Astrocyte (in vitro differentiated cells and primary cell): ENCODE measurements at places on chromosomes 1 and 21. TPM values are rescaled to one million over a fixed set of nuclear protein-coding genes. Genes with fewer than 3 reads are reported as not detected.
A peak's percentile ranks its signal among the peaks of the same experiment; 100 is the strongest.

DNA sequence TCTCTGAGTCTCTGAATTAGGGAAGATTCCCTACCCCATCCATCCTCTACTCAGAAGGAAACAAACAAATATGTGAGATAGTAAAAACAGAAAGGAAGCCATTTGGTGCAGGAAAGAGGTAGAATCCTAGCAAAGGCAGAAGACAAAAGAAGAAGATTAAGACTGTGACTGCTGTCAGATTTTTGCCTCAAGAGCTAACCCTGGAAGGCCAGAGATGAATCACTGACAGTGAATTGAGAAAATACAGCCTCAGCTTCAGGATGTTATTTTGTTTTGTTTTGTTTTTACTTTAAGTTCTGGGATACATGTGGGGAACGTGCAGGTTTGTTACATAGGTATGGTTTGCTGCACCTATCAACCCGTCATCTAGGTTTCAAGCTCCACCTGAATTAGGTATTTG is 31.7 kb downstream of the DSTYK start:
- DNase-seq = no peak
- no peaks in the 10 kb centered on the region for H3K36me3 ChIP-seq
- no peak overlapping the region for H3K4me3 ChIP-seq
- peaks cover 10% of the 10 kb centered on the region for H3K4me1 ChIP-seq

DNA sequence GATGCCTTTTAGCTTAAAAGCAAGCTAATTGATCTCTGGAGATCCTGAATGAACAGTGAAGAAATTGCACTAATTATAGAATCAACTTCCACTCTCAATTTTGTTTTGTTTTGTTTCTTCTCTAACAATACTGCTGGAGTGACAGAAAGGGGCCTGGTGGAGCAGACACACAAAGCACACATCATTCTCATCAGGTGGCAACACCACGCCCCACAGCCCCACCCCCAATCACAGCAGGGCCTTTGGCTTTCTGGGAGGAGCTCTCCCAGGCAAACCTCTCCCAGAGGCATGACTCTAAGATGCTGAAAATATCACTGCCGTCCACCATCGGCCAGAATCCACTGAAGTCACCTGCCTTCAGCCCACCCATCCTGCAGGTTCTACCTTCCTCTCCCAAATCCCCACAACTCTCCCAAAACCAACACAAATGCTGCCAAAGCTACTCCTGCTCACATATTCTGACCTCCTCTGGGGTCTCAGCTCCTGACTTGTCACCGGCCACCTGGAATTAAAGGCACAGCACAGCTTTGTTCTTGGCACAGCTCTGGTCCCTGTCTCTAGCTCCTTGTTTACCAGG is 120.7 kb downstream of the GRIK3 start:
- H3K4me1 ChIP-seq = no peaks in the 10 kb centered on the region
- no peaks in the 10 kb centered on the region for H3K36me3 ChIP-seq
- H3K4me3 ChIP-seq = no peak overlapping the region
- no peak overlapping the region for H3K27ac ChIP-seq
- no peaks in the 10 kb centered on the region for H3K27me3 ChIP-seq

DNA sequence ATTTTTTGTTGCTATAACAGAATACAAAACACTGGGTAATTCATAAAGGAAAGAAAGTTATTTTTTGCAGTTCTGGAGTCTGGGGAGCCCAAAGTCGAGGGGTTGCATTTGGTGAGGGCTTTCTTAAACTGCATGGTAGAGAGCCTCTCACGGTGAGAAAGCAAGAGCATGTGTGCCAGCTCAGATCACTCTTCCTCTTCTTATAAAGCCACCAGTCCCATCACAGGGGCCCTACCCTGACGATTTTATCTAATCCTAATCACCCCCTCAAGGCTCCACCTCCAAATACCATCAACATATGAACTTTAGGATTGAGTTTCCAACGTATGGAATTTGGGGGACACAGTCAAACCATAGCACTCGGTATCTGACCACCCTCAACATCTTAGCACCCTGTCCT is 1.0 kb upstream of the STRIP1 start:
- H3K4me3 ChIP-seq = no peak overlapping the region
- no peak overlapping the region for H3K27ac ChIP-seq
- peaks cover 20% of the 10 kb centered on the region for H3K4me1 ChIP-seq
- DNase-seq = no peak
- no peaks in the 10 kb centered on the region for H3K27me3 ChIP-seq

GRCh38 chr1:116477429-116477828 is 93.4 kb downstream of the CD58 start:
- H3K27ac ChIP-seq = no peak overlapping the region
- H3K36me3 ChIP-seq = no peaks in the 10 kb centered on the region
- H3K4me1 ChIP-seq = peaks cover 4% of the 10 kb centered on the region
- peaks cover 9% of the 10 kb centered on the region for H3K27me3 ChIP-seq
- H3K4me3 ChIP-seq = no peak overlapping the region

DNA sequence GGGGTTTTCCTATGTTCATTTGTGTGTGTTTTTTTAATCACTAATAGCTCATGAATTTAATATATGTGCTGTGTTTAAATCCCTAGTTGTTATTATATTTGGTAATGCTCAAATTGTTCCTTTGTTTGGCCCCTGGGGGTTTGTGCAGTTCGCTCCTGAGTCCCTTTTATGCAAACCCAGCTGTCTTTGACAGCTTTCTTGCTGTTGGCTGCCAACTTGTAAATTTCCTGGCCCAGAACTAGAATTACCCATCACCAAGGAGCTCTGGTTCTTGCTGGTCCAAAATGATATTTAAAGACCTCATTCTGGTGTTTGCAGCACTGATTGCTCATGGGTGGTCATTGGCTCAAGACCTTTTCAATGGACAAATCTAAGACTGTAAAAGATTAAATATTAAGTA is 39.6 kb upstream of the PGBD5 start:
- no peak overlapping the region for H3K4me3 ChIP-seq

DNA sequence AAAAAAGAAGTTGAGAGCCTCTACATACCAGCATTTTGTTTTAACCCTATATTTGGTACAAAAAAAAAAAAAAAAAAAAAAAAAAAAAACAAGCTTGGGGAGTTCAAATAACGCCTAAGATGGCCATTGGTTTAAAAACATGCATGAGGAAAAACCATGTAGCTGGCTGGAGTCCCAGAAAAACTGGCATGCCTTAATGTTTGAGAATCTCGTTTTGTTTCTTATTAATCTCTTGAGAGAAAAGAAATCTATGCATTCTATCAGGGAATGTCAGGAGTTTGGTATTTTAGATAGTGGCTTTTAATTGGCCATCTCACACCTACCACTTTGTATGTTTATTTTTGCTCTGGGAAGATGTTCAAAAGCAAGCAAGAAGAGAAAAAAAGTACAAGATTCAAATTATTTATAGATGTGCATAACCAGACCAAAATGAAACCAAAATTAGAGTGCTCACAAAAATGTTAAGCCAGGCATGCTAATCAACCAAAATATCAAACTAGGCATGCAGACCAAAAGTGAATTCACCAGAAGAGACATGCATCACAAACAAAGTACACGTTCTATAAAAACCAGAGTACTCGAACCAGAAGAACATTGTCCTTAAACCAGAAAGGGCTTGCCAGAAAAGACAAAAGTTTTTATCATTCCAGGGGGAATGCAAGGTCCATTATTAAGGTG is 156.6 kb downstream of the AK5 start:
- no peaks in the 10 kb centered on the region for H3K27me3 ChIP-seq
- no peak overlapping the region for H3K27ac ChIP-seq
- no peaks in the 10 kb centered on the region for H3K4me1 ChIP-seq
- no peak overlapping the region for H3K4me3 ChIP-seq
- H3K36me3 ChIP-seq = no peaks in the 10 kb centered on the region

DNA sequence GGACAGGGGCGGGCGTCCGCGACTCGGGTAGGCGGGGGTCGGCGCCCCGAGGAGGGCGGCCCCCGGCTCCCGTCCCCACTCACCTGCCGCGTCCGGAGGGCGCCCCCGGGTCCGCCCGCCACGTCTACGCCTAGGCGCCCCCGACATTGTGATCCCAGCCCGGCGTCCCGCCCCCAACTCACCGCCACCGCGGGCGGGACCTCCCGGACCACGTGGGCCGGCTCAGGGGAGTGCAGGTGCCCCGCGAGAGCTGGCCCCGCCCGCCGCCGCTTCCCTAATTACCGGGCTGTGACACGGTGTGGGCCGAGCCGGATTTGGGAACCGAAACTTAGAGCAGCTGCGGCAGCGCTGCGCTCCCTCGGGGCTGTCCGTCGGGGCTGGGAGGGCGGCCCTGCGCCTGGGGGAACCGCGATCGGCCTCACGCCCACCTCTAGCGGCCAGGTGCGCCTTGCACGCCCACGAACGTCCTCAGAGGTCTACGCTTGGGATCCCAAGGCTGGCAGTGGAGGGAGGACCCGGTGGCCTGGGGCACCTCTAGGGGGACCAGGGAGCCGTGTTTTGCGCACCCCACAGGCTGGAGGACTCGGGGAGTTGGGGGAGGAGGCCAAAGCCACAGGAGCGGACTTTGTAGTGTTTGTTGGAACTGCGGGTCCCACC is 521 bp upstream of the NADK start:
- H3K36me3 ChIP-seq = no peaks in the 10 kb centered on the region
- peak overlapping the region; percentile 65 for H3K4me3 ChIP-seq
- no peaks in the 10 kb centered on the region for H3K27me3 ChIP-seq

- no peaks in the 10 kb centered on the region for H3K36me3 ChIP-seq
- H3K4me1 ChIP-seq = no peaks in the 10 kb centered on the region
- H3K27ac ChIP-seq = no peak overlapping the region
- no peaks in the 10 kb centered on the region for H3K27me3 ChIP-seq
- H3K4me3 ChIP-seq = no peak overlapping the region
Observed at GRCh38 chr1:80154176-80154575, 1147.6 kb upstream of the ADGRL4 start.

DNA sequence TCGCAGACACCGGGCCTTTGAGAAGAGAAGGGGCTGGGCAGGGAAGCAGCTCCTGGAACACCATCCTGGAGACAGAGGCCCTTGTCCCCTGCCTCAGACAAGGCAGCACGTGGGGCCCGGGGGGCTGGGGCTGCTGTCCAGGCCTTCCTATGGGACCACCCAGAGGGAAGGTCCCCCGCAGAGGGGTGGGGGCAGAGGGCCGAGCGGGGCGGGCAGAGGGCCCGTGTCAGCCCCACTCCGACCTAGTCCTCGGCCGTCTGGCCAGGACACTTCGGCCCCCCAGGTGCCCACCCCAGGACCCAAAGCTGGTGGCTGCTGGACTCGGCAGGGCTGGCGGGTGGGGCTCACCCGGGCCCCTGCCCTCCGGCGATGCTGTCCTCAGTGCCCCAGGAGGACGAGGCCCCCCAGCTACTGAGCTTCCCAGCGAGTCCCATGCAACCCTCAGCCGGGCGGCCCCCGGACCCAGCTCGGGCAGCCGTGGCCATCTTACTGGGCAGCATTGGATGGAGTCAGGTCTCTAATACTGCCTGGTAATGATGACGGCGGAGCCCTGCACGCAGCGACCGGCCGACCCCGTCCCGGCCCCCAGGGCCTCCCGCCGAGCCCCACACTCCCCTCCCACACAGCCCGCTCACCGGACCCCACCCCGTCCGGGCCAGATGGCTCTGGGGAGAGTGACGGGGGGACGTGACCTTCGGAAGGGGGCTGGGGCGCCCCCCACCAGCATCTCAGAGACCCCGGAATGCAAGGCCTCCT is 6.9 kb upstream of the TTLL10 start:
- H3K27ac ChIP-seq = no peak overlapping the region
- no peak for DNase-seq
- H3K4me1 ChIP-seq = no peaks in the 10 kb centered on the region

GRCh38 chr1:40032240-40032891 is 8.2 kb upstream of the CAP1 start:
- H3K27me3 ChIP-seq = no peaks in the 10 kb centered on the region
- no peaks in the 10 kb centered on the region for H3K36me3 ChIP-seq
- DNase-seq = peak; percentile 58
- H3K4me3 ChIP-seq = no peak overlapping the region

- H3K4me1 ChIP-seq = peaks cover 5% of the 10 kb centered on the region
- H3K4me3 ChIP-seq = peak overlapping the region; percentile 95
- DNase-seq = no peak
- H3K27me3 ChIP-seq = no peaks in the 10 kb centered on the region
- no peak overlapping the region for H3K27ac ChIP-seq
- H3K36me3 ChIP-seq = peaks cover 5% of the 10 kb centered on the region
Observed at GRCh38 chr1:230979952-230980351, 1.1 kb downstream of the ARV1 start.

DNA sequence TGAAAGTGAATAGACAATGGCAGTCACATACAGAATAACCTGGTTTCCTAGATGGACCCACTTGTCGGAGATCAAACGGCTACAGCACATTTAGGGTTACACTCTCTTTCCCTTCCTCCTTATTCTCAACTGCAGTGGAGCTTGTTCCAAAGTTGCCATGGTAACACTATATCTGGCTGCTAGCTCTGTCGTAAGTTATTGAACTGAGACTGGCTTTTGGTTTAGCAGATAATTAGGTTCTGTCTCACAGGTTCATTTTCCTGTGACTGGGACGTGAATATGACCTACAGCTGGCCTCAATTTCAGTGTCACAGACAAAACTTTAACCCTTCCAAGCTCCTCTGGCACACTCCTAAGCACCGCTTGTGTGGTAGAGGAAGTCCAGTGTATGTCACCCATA is 875.8 kb downstream of the USP25 start:
- H3K27me3 ChIP-seq = no peaks in the 10 kb centered on the region
- peak; percentile 36 for DNase-seq
- H3K4me1 ChIP-seq = no peaks in the 10 kb centered on the region
- no peaks in the 10 kb centered on the region for H3K36me3 ChIP-seq
- H3K4me3 ChIP-seq = no peak overlapping the region
- H3K27ac ChIP-seq = no peak overlapping the region

- no peaks in the 10 kb centered on the region for H3K36me3 ChIP-seq
- no peaks in the 10 kb centered on the region for H3K27me3 ChIP-seq
- H3K4me3 ChIP-seq = no peak overlapping the region
- H3K4me1 ChIP-seq = no peaks in the 10 kb centered on the region
- H3K27ac ChIP-seq = no peak overlapping the region
Observed at GRCh38 chr21:16945580-16945979, 567.3 kb upstream of the CXADR start.

DNA sequence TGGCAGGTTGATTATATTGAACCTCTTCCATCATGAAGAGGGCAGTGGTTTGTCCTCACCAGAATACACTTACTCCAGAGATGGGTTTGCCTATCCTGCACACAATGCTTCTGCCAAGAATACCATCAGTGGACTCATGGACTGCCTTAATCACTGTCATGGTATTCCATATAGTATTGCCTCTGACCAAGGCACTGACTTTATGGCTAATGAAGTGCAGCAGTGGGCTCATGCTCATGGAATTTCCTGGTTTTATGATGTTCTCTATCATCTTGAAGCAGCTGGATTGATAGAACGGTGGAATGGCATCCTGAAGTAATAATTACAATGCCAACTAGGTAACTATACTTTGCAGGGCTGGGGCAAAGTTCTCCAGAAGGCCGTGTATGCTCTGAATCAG is 16.6 kb upstream of the GBP6 start:
- DNase-seq = no peak
- H3K36me3 ChIP-seq = no peaks in the 10 kb centered on the region
- no peak overlapping the region for H3K27ac ChIP-seq
- no peaks in the 10 kb centered on the region for H3K27me3 ChIP-seq
- no peak overlapping the region for H3K4me3 ChIP-seq

- H3K27ac ChIP-seq = no peak overlapping the region
- H3K4me3 ChIP-seq = no peak overlapping the region
- no peaks in the 10 kb centered on the region for H3K4me1 ChIP-seq
- H3K36me3 ChIP-seq = no peaks in the 10 kb centered on the region
Observed at GRCh38 chr1:222299524-222299923, 248.4 kb downstream of the HHIPL2 start.

The RGS18 gene
- total RNA-seq = not detected in 2 replicates

The CCDC185 gene
- total RNA-seq = not detected in 2 replicates

The NPR1 gene
- 0.07 and 0.11 TPM in 2 replicates for total RNA-seq

The DISP3 gene
- 0.32 and 0.34 TPM in 2 replicates for total RNA-seq

The MYBPH gene
- total RNA-seq = not detected in 2 replicates

The CYP2J2 gene
- total RNA-seq = 1.8 TPM in 2 replicates

The SLX9 gene
- total RNA-seq = 26.0 and 38.8 TPM in 2 replicates

The GNAT2 gene
- not detected in 2 replicates for total RNA-seq

The MSH4 gene
- 0.34 and 0.43 TPM in 2 replicates for total RNA-seq

The HIVEP3 gene
- 8.9 and 9.4 TPM in 2 replicates for total RNA-seq
